NCI-H2081 (cell line): ENCODE measurements at places on chromosomes 13 and 19.

GRCh38 chr19:12953799-12954611 is 3.0 kb downstream of the GADD45GIP1 start:
- peak; percentile 35 for DNase-seq

DNA sequence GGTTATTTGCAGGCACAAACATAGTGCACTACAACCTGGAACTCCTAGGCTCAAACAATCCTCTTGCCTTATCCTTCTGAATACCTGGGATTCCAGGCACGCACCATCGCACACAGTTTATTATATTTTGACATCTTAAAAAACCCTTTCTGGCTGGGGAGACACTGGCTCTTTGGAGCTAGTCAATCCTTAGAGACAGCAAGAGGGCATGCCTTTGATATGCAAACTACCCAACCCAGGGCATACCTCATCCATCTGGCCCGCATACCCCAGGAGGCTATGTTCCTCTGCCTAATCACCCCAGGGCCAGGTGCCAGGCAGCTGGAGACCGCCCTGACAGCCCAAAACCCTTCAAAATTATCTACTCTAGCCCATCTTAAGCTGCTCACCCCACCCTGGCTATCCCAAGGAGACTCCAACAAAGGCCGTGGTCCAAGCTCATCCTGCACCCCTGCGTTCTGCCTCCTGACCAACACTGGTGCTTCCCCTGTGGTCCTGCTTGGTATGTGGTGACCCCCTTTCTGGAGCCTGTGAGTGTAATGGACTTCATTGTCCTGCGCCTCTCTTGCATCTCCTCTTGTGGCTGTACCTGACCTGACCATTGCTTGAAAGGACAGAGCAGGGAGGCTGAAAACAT is 86.4 kb downstream of the RGCC start:
- DNase-seq: no peak

DNA sequence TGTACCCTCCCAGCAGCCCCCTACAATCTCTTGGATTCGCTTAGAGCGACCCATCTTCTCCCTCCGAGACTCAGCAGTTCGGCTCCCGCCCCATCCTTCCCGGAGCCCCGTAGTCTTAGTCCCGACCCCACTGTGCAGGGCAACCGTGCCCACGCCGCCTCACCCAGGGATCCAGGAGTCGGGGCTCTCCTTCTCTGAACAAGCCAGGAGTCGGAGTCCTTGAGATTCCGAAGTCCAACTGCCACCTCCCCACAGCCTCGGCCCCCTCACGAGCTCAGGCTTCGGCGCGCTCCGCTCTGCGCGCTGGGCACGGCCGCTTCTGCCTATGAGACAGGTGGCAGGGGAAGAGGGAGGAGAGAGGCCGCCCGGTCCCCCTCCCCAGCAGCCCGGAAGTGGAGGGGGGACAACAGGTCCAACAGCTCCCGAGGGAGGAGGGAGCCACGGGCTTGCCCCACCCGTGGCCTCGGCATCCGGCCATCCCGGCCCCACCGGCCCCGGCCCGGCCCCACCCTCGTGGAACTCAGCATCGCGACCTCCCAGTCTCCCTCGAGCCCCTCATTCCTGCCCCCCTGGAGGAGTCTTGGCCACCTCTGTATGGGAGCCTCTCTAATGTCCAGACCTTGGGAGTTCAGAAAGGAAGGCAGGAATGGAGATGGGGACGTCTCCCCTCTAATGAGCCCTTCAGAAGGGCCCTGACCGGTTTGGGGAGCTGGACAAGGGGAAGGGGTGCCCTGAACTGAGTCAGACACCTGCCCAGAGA is at the start of gene PHLDB3:
Gene PHLDB3, minus strand, starts transcription at position 321 of the 760 bp plus-strand sequence. CDS start 628 bp downstream, outside the sequence.
- peak; percentile 65 for DNase-seq

- DNase-seq: no peak
These were observed 20.3 kb downstream of the WDR88 start for GRCh38 chr19:33152176-33152575.

- DNase-seq: no peak
These were observed 15.6 kb upstream of the ZNF763 start for GRCh38 chr19:11949201-11949600.

DNA sequence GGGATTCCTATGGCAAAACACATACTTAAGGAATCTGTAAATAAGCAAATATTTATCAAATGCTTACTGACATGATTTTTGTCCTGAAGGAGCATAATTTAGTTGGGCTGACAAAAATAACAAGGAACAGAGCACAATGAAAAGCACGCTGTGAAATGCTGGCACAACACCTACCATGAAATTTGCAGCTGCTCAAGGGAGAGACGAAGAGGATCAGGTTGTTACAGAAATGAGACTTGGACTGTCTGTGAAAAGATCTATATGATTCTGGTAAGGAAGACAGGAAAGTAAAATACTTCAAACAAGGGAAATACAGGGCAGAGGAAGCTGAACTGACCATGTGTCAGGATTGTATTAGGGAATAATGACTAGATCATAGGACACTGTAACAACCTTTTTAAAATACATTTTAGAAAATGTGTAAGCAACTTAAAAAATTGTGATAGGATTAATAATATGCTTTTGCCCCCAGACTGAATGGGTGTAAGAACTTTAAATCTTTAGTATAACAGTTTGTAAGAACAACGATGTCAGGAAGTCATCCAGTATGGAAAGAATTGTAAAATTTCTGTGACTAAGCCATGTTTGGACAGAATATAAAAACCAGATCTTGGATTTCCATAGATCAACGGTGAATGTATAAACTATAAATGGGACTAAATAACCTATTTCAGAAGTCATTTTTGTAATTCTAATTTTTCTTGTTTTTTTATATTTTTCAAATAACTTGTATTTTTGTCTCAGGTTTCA is 1556.0 kb downstream of the EFNB2 start:
- DNase-seq: no peak

- peak; percentile 50 for DNase-seq
These were observed 11.9 kb upstream of the FRY start for GRCh38 chr13:32019612-32020233.

DNA sequence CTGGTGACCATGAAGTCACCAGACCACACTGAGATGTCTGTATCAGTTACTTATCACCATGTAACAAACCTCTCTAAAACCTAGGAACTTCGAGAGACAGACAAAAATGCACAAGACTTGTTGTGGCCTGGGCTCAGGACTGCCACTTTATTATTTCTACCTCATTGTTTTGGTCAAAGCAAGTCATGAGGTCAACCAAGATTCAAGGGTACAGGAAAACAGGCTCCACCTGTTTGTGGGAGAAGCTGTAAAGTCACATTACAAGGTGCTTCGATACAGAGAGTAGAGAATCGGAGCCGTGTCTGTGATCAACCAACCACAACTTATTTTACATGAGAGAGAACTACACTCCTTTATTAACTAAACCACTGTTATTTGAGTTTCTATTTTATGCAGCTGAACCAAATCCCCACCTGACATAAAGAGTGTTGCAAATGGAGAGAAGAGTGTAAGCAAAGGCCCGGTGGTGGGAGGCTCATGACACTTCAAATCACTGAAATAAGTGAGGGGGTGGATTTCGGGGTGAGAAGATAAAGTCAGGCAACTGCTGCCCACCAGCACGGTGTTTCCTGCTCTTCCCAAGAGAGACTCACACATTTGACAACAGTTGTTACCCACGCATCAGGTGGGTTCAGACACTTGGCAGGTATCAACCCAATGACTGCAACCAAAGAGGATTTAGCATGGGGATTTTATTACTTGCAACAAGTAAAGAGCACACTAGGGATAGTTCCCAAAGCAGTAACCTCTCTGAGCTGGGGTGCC is 39.0 kb upstream of the IGSF23 start:
- DNase-seq: no peak

DNA sequence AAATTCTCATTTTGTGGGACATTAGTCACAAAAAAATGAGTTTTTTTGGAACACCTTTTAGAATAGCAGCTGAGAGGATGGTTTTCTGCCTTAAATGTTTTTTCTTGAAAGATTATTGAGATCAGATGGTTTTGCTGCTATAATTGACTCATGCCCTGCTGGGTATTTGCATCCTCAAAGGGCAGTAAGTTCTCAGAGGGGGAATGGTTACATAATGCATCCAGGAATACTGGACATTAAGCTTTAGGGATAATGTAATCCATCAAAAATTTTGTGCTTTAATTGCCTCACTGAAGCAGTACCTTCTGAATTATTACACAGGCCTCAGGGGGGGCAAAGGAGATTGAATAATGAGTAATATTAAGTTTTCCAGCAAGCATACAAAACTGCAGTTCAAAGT is 866.3 kb upstream of the SPRY2 start:
- no peak for DNase-seq

DNA sequence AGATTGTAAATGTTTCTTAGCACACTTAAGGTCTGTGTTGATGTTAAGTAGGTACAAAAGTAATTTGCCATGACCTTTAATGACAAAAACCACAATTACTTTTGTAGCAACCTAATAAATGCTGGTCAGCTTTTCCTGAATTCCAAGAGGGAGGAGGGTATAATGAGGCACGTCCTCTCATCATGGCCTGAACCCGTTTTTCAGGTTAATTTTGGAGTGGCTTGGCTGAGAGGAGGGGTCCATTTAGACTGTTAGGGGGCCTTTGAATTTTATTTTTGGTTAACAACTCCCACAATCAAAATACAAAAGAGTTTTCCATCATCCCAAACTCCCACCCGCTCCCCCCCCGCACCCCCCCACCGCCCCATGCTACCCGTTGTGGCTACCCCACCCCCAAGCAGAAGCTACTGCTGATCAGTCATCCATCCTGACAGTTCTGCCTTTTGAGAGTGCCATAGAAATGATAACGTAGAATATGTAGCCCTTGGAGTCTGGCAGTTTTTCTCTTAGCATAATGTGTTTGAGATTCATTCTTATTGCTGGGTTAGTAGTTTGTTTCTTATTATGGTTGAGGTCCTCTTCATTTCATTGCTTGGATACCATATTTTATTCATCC is 14.4 kb upstream of the PLEKHF1 start:
- no peak for DNase-seq

DNA sequence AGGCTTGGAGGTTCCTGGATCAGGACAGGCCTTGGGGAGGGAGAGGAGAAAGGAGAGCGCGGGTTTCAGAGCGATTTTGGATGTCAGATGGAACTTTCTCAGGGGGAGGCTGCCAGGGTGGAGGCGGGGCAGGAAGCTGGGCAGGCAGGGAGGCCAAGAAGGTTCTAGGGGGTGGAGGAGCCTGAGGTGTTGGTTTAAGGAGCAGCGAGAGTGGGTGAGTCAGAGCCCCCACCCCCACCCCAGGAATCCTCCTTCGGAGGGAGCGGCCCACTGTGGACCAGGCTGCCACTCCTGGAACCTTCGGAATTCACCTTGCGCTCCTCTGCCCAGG is 15.9 kb upstream of the NOP53 start:
- DNase-seq: no peak

- no peak for DNase-seq
These were observed 62.3 kb downstream of the SGCG start for GRCh38 chr13:23243066-23243465.

- no peak for DNase-seq
These were observed 6.3 kb downstream of the ARRDC5 start for GRCh38 chr19:4896372-4896771.

- DNase-seq: no peak
These were observed 4.4 kb downstream of the CRTC1 start for GRCh38 chr19:18687740-18688465.

DNA sequence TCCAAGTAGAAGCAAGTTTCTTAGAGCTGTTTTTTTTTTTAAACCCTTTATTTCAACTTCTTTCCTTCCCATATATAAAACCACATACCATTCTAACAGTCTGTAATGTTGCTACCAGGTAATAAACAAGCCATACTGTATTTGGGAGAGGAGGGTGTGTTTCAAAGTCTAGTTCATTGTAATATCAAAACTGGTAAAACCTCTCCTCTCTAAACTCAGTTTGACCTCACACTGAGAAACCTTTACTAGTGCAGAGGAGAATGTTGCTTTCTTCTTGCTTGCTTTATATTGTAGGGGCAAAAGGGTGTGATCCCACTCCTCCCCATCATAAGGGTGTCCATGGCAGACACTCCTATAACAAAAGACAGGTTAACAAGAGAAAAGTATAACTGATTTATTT is 155.1 kb downstream of the GGACT start:
- DNase-seq: no peak

- DNase-seq: no peak
These were observed 43.4 kb downstream of the EFNB2 start for GRCh38 chr13:106491928-106492587.

- no peak for DNase-seq
These were observed 588 bp upstream of the DPY19L3 start for GRCh38 chr19:32404933-32405430.

DNA sequence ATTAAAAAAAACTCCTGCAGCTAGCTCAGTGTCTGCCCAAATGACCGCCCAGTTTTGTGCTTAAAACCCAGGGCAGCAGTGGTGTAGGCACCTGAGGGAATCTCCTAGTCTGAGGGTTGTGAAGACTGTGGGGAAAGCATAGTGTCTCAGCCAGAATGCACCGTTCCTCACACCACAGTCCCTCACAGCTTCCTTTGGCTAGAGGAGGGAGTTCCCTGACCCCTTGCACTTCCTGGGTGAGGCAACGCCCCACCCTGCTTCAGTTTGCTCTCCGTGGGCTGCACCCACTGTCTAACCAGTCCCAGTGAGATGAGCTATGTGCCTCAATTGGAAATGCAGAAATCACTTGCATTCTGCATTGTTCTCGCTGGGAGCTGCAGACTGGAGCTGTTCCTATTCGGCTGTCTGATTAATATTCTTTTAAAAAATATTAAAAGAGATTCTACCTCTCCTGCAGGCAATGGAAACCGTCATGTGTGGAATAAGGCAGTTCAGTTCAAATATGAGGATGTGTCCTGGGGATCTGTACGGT is 645.7 kb downstream of the FGF9 start:
- DNase-seq: no peak

- no peak for DNase-seq
These were observed 47.5 kb downstream of the ZNF536 start for GRCh38 chr19:30419568-30420180.

DNA sequence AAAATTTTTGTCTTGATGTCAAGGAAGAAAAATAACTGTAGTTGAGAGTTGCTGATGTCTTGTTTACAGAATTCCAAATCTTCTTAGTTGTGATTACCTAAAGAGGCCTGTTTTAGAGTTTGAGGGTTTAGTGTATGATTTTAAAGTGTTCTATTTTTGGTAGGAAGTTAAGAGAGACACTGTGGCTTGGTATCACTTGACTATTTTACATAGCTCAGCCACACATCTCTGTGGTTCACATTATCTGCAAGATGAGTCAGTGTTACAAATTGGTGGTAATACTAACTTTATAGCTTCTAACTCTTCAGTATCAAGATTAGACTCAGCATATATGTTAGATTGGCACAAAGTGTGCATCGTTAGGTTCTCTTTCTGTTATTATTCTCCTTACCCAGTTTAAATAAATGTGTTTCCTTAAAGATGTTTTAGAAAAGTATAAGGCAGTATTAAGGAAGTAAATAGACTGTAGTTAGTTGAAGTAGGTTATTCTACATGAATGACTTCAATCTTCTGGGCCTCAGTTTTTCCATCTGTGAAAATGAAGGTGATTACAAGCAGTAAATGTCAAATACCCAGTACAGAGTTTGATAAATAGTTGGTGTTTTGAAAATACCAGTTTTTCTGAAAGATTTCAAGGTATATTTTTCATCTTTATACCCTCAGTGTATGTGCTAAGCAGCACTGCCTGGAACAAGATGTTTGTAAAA is 33.4 kb downstream of the COG6 start:
- DNase-seq: no peak
